CD4-positive, alpha-beta T cell (primary cell): ENCODE measurements at places on chromosomes 6 and 20.

GRCh38 chr6:72401865-72402264 is 220.0 kb upstream of the KCNQ5 start:
- no peaks in the 10 kb centered on the region for H3K36me3 ChIP-seq
- no peaks in the 10 kb centered on the region for H3K4me1 ChIP-seq
- H3K27me3 ChIP-seq, result no peaks in the 10 kb centered on the region
- H3K4me3 ChIP-seq, result no peak overlapping the region
- no peak for DNase-seq

DNA sequence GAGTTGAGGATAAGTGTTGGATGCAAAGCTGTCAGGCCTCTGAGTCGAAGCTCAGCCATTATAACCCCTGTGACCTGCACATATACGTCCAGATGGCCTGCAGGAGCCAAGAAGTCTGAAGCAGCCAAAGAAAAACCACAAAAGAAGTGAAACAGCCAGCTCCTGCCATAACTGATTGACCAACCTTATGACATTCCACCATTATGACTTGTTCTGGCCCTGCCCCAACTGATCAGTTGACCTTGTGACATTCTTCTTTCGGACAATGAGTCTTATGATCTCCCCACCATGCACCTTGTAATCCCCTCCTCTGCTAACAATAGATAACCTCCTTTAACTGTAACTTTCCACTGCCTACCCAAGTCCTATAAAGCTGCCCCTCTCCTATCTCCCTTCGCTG is 133.7 kb upstream of the AGPAT4 start:
- no peak for DNase-seq
- no peaks in the 10 kb centered on the region for H3K27me3 ChIP-seq
- H3K36me3 ChIP-seq, result no peaks in the 10 kb centered on the region
- no peak overlapping the region for H3K4me3 ChIP-seq
- H3K27ac ChIP-seq, result no peak overlapping the region
- no peaks in the 10 kb centered on the region for H3K4me1 ChIP-seq

DNA sequence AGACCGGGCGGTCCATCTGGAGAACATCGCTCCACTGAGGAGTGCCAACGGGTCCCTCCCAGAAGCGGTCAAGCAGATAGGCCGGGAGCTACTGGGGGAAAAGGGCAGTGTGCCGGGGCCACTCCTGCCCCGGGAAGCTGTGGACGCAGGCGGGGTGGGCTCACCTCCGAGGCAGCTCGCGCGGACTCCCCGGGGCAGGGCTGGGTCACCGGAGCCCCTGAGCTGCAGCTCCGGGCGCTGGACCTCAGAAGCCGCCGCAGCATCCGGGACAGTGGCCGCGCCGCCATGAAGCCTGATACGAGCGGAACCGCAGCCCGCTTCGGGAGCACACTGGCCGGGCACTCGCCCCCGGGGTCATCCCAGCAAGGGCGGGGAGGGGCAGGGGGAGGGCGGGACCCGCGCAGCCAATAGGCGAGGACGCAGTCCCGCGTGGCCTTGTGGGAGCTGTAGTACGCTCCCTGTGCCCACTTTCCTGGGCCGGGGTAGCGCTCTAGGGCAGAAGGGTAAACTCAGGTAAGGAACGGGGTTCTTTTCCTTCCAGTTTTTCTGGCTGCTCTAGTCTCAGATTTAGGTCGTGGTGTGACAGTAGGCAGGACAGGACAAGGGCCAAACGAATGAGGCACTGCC is at the start of gene MOCS1:
TSS of gene MOCS1 (minus strand) at position 332 of the 627 bp plus-strand sequence. CDS start at position 287, 45 bp downstream.
- H3K4me3 ChIP-seq, result peak within 1 kb of the TSS; percentile 50
- H3K27ac ChIP-seq, result no peak within 1 kb of the TSS
- no peaks in the 10 kb centered on the region for H3K36me3 ChIP-seq
- DNase-seq, result peak; percentile 31
- peaks cover 7% of the 10 kb centered on the region for H3K4me1 ChIP-seq
- peaks cover 5% of the 10 kb centered on the region for H3K27me3 ChIP-seq

DNA sequence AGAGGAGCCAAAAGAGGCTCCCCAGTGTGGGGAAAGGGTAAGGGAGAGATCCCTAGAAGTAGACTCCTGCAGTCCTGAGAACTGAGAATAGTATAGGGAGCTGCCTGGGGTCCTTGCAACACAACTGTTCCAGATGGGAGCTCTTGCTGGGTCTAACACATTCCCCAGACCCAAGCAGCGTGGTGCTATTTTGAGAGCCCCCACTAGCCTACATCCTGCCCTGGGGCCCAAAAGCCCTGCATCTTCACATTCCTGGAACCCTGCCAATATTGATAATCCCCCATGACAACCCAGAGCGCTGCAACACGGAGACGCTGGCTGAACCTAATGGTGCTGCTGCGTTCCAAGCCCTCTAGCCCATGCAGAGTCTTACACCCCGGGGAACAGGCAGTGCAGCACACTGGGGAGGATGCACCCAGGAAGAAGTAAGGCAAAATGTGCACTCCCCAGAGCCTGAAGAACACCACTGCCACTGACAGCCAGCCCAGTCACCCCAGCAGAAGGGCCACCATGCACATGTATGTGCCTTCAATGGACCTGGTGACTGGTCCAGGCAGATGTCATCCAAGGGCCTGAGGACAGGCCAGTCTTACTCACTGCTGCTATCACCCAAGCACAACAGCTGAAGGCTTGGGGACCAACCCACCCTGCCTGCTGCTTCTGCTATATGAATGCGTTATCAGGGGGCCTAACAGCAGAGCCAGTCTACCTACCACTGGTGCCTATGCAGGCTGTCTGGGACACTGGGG is 7.0 kb upstream of the RNF217 start:
- no peak overlapping the region for H3K4me3 ChIP-seq
- DNase-seq, result no peak
- H3K36me3 ChIP-seq, result no peaks in the 10 kb centered on the region

- no peaks in the 10 kb centered on the region for H3K4me1 ChIP-seq
- H3K4me3 ChIP-seq, result no peak overlapping the region
- DNase-seq, result no peak
- H3K36me3 ChIP-seq, result no peaks in the 10 kb centered on the region
- no peak overlapping the region for H3K27ac ChIP-seq
Measured at GRCh38 chr6:81693266-81693665, 59.2 kb downstream of the TENT5A start.

DNA sequence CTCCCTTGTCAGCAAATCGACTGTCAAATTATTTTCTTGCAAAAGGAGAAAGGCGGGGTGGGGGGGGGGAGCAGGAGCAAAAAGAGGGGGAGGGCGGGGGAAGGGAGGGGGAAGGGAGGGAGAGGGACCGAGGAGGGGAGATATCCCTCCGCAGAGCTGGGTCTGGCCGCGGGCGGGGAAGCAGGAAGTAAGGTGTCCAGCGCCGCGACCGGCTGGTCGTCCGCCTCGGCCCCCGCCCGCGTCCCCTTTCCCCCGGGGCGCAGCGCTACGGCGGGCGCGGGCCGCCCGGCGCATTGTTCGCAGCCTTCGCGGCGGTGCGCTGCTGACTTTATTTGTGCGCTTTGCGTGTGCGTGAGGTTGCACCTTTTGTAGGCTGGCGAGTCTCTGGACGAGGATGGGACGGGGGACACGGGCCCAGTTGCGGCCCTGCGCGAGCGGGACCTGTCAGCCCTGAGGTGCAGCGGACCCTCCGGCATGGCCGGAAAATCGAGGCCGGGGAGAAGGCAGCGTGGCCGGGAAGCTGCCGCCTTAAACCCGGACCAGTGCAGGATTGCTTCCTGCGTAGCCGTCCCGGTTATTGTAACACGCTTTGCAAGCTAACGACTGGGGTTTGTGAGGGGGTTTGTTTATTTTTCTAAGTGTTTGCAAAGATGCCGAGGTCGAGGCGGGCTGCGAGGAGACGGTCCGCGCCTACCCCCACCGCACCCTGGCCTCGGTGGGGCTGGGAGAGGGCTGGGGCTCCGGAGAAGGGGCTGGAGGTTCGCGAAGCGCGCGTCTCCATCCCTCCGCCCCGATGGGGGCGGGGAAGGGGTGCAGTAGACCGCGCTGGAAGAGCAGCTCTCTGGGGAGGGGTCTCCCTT is 675 bp upstream of the TRERF1 start:
- H3K36me3 ChIP-seq, result no peaks in the 10 kb centered on the region
- DNase-seq, result peak; percentile 26
- H3K27ac ChIP-seq, result no peak overlapping the region
- H3K4me3 ChIP-seq, result peak overlapping the region; percentile 96
- no peaks in the 10 kb centered on the region for H3K27me3 ChIP-seq
- H3K4me1 ChIP-seq, result peaks cover 42% of the 10 kb centered on the region

- no peak for DNase-seq
- H3K36me3 ChIP-seq, result no peaks in the 10 kb centered on the region
- H3K4me1 ChIP-seq, result peaks cover 58% of the 10 kb centered on the region
- no peak overlapping the region for H3K4me3 ChIP-seq
- H3K27me3 ChIP-seq, result peaks cover 8% of the 10 kb centered on the region
Measured at GRCh38 chr6:37623666-37624065, 74.0 kb downstream of the MDGA1 start.

DNA sequence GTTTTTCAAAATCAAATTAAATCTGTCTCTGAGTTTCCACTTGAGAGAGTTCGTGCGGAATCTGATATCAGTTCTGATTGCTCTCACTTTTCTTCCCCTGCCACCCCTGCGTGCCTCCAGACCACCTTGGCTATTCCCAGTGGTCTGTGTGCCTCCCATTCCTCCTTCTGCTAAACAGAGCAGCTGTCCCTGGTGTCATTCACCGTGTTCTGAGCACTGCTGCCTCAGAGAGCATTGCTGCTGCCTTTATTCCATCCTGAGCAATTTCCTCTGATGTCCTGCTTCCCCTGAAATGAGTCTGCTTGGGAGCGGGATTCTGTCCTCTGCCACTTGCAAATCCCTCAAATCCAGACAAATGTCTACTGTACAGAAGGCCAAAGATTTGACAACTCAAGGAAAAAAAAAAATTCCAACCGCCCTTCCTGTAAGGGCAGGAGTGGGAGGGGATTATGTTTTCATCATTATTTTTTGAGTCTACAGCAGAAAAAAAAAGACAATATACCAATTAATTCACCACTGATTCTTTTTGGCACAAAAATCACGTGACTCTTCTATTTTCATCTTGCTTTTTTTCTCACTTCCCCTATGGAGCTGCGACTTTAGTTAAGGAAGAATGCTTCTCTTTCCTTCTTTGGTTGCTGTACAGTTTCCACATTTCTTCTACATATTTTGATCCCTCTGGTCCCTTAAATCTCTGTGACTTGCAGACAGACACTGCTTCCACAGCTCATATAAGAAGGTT is 833.0 kb downstream of the EPHA7 start:
- no peaks in the 10 kb centered on the region for H3K4me1 ChIP-seq
- H3K27me3 ChIP-seq, result no peaks in the 10 kb centered on the region
- H3K36me3 ChIP-seq, result no peaks in the 10 kb centered on the region
- H3K27ac ChIP-seq, result no peak overlapping the region

DNA sequence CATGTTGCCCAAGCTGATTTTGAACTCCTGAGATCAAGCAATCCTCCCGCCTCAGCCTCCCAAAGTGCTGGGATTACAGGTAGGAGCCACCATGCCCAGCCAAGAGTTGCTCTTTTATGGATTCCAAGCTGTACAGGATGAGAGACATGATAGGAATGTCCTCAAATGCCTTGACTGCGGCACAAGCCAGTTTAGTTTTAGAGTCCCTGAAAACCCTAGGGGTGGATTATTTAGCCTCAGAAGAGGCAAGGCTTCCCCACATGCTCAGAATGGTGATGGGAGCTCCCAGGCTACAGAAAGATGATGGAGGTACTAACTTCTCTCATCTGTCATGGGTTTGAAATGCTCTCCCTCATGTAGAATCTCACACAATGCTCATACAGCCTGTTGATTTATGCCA is 280.5 kb upstream of the PRND start:
- H3K4me3 ChIP-seq, result no peak overlapping the region
- H3K27ac ChIP-seq, result no peak overlapping the region
- peaks cover 2% of the 10 kb centered on the region for H3K27me3 ChIP-seq
- DNase-seq, result no peak

- H3K27ac ChIP-seq, result peak overlapping the region; percentile 62
- peaks cover 4% of the 10 kb centered on the region for H3K36me3 ChIP-seq
- H3K4me1 ChIP-seq, result peaks cover 12% of the 10 kb centered on the region
Measured at GRCh38 chr6:89145091-89145955, 532 bp upstream of the PM20D2 start.

DNA sequence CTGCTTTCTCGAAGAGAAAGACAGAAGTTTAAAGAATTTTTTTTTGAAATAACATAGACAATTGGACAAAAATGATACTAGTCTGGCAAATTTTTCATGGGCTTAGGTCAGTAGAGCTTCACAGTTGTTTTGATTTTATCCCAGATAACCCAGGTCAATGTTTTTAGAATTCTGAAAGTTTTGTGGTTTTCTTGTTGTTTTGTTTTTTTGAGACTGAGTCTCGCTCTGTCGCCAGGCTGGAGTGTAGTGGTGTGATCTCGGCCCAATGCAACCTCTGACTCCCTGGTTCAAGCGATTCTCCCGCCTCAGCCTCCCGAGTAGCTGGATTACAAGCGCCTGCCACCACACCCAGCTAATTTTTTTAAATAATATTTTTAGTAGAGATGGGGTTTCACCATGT is 22.8 kb downstream of the KIF13A start:
- H3K36me3 ChIP-seq, result no peaks in the 10 kb centered on the region
- no peak overlapping the region for H3K27ac ChIP-seq
- no peaks in the 10 kb centered on the region for H3K27me3 ChIP-seq
- H3K4me3 ChIP-seq, result no peak overlapping the region

- H3K27ac ChIP-seq, result no peak overlapping the region
- H3K4me1 ChIP-seq, result no peaks in the 10 kb centered on the region
- H3K4me3 ChIP-seq, result no peak overlapping the region
- no peaks in the 10 kb centered on the region for H3K27me3 ChIP-seq
Measured at GRCh38 chr20:1912053-1912452, 16.8 kb downstream of the SIRPA start.

GRCh38 chr20:3621111-3621510 is 42.1 kb downstream of the GFRA4 start:
- H3K36me3 ChIP-seq, result peaks cover 2% of the 10 kb centered on the region
- H3K27me3 ChIP-seq, result no peaks in the 10 kb centered on the region
- H3K4me3 ChIP-seq, result no peak overlapping the region
- no peaks in the 10 kb centered on the region for H3K4me1 ChIP-seq

DNA sequence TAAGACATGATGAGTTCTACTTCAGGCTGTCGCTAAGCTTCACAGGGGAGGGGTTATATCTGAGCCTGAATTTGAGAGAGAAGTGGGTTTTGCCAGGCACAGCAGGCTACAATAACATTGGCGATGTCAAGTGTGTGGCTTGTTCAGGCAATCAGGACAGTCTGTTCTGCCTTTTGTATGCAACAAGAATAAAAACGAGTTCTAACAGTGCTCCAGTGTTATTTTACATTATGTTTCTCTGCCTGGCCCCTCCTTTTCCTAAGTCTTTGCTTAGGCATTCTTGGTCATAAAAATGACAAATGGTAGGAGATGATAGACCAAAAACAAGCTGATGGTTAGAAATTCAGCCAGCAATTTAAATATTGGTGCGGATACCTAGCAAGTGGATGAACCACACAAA is 26.8 kb downstream of the PAQR8 start:
- H3K4me1 ChIP-seq, result peaks cover 53% of the 10 kb centered on the region
- no peaks in the 10 kb centered on the region for H3K27me3 ChIP-seq
- H3K4me3 ChIP-seq, result no peak overlapping the region
- DNase-seq, result no peak

- no peak overlapping the region for H3K27ac ChIP-seq
- no peak overlapping the region for H3K4me3 ChIP-seq
- H3K36me3 ChIP-seq, result peaks cover 99% of the 10 kb centered on the region
- H3K4me1 ChIP-seq, result no peaks in the 10 kb centered on the region
- no peak for DNase-seq
- H3K27me3 ChIP-seq, result no peaks in the 10 kb centered on the region
Measured at GRCh38 chr20:35007891-35008290, 52.2 kb downstream of the MYH7B start.

GRCh38 chr20:57126481-57127092 is 139.9 kb downstream of the BMP7 start:
- H3K4me1 ChIP-seq, result no peaks in the 10 kb centered on the region
- H3K27me3 ChIP-seq, result no peaks in the 10 kb centered on the region
- no peak overlapping the region for H3K27ac ChIP-seq
- no peaks in the 10 kb centered on the region for H3K36me3 ChIP-seq
- DNase-seq, result no peak
